Small intestine (tissue), 16 donors: ENCODE measurements at places on chromosomes 3 and 15. TPM values are rescaled to one million over a fixed set of nuclear protein-coding genes. Genes with fewer than 3 reads are reported as not detected.

ZDHHC23 gene
- polyA plus RNA-seq, result 4.4 TPM

DNA sequence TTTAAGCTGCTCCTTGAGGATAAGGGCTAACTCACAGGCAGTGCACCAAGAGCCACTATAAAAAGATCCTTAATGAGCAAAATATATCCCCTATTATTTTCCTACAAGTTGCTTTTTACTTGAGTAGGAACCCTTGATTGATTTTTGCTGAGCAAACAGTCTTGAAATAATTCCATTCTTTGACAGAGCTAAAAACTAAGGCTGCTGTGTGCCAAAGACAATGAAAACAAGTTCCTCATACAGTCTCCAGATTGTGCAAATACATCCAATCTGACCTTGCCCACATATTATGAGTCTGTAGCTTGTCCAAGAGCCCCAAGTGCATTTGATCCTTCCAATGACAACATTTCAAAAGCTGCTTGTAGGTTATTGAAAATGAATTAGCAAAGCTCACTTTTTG is 15.0 kb downstream of the PRKAR2A start:
- no peaks in the 10 kb centered on the region for H3K4me1 ChIP-seq
- H3K27ac ChIP-seq, result no peak overlapping the region
- no peak for DNase-seq
- H3K36me3 ChIP-seq, result peaks cover 20% of the 10 kb centered on the region
- H3K27me3 ChIP-seq, result no peaks in the 10 kb centered on the region

LZTFL1 gene
- 7.7 TPM for polyA plus RNA-seq

GRCh38 chr3:137325170-137325569 is 367.4 kb downstream of the IL20RB start:
- no peaks in the 10 kb centered on the region for H3K4me1 ChIP-seq
- H3K27me3 ChIP-seq, result no peaks in the 10 kb centered on the region
- H3K27ac ChIP-seq, result no peak overlapping the region
- DNase-seq, result no peak

CX3CR1 gene
- polyA plus RNA-seq, result 0.06 TPM

GRCh38 chr3:146881966-146882760 is 277.0 kb upstream of the PLSCR5 start:
- H3K4me1 ChIP-seq, result no peaks in the 10 kb centered on the region
- H3K4me3 ChIP-seq, result no peak overlapping the region
- no peaks in the 10 kb centered on the region for H3K27me3 ChIP-seq
- no peak for DNase-seq

LYSMD4 gene
- polyA plus RNA-seq, result 8.9 TPM
